Left renal pelvis (tissue), 4 donors: ENCODE measurements at places on chromosomes 11 and 22. TPM values are rescaled to one million over a fixed set of nuclear protein-coding genes. Genes with fewer than 3 reads are reported as not detected.

RAG2 gene
- polyA plus RNA-seq = 0.65 TPM

TUBA8 gene
- 3.2 TPM for polyA plus RNA-seq

DNA sequence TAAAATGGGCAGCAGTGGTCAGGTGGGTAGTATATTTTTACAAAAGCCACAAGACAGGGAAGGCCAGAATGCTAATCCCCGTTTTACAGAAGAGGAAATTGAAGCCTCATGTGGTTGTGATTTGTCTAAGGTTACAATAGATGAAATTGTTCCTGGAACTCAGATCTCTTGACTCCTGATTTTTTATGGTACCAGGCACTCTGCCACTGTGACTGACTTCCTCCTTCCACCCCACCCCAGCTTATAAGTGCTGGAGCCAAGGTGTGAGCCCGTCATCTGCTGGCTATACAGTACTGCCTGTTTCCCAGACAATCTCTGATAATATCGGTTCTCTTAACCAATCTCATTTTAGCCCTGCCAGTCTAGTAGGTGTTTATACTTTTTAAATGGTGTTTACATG, 1.9 kb downstream of the SLC5A1 start:
- DNase-seq = no peak

GRCh38 chr11:6604081-6604626, 580 bp downstream of the ILK start:
- no peak for DNase-seq
